ENCODE measurements at places on chromosomes 7 and 10.

DNA sequence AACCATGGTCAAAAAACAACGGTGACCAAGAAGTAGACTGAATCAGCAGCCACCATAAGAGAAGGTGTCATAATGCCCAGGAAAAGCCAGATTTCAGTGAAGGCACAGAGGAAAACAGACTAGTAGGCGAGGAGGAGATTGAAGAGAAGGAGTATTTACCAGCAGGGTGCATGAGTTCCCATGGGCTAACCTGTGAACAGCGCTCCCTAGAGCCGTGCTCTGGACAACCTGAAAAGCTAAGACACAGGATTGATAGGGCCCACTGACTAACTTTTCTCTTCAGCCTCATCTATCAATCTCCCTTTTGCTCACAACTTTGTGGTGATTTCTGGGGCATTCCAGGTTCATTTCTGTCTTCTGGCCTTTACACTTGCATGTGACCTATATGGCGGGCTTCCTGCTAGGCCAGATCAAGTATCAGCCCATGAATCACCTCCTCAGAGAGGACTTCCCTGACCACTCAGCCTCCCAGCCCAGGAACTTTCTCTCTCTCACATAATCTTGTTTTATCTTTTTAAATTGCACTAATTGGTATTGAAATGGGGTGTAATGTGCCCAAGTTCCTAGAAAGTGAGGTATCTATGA lies 12.8 kb downstream of the ANKRD22 start:
- no peak for DNase-seq

DNA sequence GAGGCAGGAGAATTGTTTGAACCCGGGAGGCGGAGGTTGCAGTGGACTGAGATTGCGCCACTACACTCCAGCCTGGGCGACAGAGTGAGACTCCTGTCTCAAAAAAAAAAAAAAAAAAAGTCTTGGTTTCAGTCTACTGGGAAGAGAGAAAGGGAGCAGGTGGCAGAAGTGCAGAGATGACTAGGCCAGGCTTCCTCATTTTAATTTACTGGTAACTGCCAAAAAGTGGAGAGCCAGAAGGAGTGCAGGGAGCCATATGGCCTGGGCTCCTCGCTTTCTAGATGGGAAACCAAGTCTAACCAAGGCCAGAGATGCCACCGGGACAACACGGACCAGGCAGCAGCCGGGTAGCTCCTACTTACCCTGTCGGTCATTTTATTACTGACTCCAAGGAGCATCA lies 12.2 kb downstream of the SEPHS1 start:
- DNase-seq = no peak

- no peak for DNase-seq
Observed at GRCh38 chr7:142788303-142789289, 17.8 kb downstream of the PRSS2 start.

- peak; percentile 83 for DNase-seq
Observed at GRCh38 chr10:32379318-32379949, 32.5 kb upstream of the EPC1 start.

DNA sequence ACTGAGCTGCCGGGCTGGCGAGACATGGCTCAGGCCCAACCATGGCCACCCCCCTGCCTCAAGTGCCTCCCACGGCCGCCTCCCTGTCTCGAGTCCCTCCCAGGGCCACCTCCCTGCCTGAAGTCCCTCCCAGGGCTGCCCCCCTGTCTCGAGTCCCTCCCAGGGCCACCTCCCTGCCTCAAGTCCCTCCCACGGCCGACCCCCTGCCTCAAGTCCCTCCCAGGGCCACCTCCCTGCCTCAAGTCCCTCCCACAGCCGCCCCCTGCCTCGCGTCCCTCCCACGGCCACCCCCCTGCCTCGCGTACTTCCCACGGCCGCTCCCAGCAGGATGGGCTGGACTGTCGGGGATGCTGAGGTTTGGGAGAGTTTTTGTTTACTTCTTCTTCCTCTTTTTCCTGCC lies 462.5 kb downstream of the PTPRN2 start:
- DNase-seq = no peak

DNA sequence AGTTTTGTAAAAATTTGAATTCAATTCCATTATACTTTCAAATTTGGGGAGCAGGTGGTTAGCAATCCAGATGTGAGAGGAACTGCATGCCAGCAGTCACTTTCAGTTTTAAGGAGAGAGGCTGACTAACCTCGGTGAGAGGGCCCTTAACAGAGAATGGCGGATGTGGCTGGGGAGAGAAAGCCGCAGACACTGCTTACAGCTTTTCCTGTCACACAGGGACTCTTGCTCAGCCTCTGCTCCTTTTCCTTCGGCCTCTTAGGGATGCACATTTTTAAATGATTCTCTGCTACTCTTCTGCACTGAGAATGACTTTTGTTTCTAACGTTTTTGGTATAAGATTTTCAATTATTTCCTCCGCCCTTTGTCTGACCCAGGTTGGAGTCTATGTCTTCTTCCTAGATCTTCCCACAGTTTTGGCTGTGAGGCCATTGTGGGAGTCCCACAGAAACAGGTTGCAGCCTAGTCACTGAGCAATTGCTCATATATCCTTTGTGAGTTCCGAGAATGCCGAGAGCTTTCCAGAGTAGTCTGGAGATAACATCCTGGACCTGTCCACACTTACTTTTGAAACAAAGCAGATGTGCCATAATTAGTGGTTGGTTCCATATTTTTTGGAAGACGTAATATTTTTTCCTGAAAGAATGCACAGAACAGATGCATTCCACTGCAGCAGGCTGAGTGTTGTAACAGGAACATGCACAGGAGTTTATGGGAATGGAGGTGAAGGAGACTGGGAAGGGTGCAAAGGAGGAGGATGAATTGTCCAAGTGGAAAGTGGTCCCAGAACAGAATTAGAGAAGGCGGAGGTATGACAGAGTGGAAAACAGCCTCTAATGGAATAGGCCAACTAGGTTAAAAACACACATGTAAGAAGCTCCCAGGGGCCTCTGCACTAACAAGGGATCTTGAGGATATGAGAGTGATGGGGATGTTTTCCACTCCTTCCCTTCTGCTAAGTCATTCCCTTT lies 168.0 kb upstream of the ZNF32 start:
- no peak for DNase-seq

GRCh38 chr7:143373255-143373794 lies 7.8 kb upstream of the ZYX start:
- no peak for DNase-seq

GRCh38 chr10:62626079-62626478 lies 178.4 kb upstream of the ADO start:
- DNase-seq = no peak

GRCh38 chr7:79176859-79177477 lies 276.5 kb downstream of the MAGI2 start:
- DNase-seq = peak; percentile 66

- no peak for DNase-seq
Observed at GRCh38 chr7:33537104-33537477, 368.2 kb upstream of the BMPER start.

DNA sequence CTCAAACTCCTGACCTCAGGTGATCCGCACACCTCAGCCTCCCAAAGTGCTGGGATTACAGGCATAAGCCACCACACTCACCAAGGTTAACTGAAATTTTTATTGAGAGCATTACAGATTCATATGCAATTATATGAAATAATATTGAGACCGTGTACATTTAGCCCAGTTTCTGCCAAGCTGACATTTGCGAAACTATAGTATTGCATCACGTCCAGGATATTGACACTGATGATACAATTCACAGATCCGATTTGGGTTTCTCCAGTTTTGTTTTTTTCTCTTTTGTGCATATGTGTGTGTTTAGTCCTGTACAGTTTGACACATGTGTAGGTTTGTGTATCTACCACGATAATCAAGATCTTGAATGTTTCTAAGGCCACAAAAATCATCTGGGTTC lies 627.9 kb upstream of the FOXK1 start:
- no peak for DNase-seq

DNA sequence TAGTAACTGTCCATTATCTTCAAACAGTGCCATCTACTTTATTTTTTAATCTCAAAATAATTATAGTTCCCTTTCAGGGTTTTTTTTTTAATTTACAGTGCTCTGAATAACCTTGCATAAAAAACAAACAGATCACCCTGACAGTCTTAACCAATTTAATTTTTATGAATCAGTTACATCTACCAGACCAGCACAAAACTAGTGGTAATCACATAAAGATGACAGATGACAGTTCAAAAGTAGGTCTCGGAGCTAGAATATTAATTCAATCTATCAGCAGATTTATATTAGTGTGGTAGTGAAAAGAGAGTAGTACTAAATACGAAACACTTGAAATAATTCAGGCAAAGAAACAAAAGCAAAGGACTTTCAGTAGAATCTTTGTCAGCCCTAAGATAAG lies 53.9 kb downstream of the COL28A1 start:
- DNase-seq = no peak

DNA sequence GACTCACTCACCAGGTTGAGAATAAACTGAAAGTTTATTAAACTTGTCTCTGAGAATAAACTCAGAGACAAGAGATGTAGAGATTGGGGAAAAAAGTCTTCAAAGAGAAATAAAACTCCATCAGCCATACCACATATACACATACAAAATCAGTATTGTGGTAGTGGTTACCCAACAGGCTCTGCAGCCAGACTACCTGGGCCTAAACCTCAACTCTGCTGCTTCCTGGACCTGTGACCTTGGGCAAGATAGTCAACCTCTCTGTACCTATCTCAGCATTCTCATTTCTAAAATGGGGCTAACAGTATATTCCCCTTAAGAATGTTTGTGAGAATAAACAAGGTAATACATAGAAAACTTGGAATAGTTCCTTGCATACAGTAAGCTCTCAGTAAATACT lies 15.3 kb downstream of the TPK1 start:
- DNase-seq = no peak

DNA sequence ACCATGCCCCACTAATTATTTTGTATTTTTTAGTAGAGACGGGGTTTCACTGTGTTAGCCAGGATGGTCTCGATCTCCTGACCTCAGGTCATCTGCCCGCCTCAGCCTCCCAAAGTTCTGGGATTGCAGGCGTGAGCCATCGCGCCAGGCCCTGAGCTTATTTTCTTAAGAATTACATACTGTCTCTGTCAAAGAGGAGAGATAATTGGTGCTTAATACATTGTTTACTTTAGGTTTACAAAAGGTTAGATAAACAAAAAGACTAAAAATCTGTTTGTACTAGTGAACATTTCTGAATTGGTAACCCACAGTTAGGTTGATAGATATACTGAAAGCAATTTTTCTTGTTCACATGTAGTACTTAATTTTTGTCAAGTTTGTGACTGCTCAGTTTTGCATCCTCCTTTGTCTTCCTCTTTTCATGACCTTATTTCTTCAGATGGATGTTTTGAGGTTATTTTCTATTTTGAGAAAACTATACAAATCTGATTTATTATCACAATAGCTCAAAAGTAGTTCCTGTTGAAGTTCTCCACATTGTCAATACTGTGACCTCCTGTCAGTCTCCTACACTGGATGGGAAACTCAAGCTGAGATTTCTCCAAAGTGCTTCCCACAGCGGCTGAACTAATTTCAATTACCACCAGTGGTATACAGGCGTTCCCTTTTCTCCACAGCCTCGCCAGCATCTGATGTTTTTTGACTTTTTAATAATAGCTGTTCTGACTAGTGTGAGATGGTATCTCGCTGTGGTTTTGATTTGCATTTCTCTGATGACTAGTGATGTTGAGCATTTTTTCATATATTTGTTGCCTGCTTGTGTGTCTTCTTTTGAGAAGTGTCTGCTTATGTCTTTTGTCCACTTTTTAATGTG lies 22.5 kb downstream of the HHEX start:
- DNase-seq = peak; percentile 18

- no peak for DNase-seq
Observed at GRCh38 chr10:126597211-126597610, 73.3 kb downstream of the C10orf90 start.

- no peak for DNase-seq
Observed at GRCh38 chr7:47379629-47380324, 202.1 kb downstream of the TNS3 start.

DNA sequence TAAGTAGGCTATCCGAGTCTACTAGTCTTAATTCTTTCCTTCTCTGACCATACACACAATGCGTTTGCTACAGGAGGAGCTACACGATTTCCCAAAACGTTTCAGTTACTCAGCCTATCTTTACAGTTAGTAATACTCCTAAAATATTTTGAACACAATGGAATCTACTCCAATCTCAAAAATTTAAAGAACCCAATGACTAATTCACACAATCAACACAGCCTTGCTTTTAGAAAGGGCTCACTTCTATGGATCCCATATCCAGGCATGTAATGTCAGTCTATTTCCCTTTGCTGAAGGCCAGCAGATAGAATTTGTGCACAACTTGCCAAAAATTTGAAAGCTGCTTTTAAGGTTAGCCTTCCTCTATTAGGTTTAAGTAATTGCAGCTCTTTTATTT lies 107.2 kb downstream of the VPS41 start:
- no peak for DNase-seq

- peak; percentile 30 for DNase-seq
Observed at GRCh38 chr7:104142147-104142546, 65.7 kb downstream of the ORC5 start.

DNA sequence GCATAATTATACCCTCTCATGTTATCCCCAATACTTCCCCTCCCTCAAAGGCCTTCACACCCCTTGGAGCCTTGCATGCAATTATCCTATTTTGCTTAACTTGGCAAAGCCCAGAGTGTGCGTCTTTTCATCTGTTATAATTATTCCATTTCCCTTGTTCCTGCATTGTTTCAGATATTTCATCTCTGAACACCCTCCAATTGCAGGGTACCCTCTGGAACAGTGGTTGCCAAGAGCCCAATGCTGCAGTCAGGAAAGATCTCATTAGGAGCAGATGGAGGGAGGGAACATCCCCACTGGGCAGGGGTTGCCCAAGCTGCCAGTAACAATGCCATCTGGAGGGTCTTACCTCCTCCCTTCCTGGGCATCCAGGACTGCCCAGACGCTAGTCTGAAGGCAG lies 18.4 kb upstream of the GOLGA7B start:
- no peak for DNase-seq

DNA sequence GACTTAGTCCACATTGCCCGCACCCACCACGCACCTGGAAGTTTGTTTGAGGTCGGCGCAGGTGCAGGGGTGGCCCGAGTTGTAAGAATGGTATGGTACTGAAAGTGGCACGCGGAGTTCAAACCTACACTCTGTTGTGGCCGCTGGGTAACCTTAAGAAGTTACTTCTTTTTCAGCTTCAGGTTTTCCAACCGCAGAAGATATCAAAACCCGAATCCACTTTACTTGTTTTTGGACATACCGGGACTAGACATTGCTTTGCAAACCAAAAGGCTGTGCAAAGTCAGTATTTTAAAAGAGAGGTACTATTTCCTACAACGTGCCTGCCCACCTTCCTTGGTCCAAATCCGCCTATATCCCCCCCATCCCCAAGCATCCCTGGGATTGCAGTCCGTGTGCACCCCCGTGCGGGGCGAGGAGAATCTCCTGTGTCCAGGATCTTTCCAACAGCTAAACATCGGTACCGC lies 1.0 kb downstream of the IGFBP3 start:
- peak; percentile 45 for DNase-seq
